Activated CD4-positive, alpha-beta T cell treated with anti-CD3 and anti-CD28 coated beads for 4 hours (primary cell): ENCODE measurements at places on chromosomes 11 and 22.

DNA sequence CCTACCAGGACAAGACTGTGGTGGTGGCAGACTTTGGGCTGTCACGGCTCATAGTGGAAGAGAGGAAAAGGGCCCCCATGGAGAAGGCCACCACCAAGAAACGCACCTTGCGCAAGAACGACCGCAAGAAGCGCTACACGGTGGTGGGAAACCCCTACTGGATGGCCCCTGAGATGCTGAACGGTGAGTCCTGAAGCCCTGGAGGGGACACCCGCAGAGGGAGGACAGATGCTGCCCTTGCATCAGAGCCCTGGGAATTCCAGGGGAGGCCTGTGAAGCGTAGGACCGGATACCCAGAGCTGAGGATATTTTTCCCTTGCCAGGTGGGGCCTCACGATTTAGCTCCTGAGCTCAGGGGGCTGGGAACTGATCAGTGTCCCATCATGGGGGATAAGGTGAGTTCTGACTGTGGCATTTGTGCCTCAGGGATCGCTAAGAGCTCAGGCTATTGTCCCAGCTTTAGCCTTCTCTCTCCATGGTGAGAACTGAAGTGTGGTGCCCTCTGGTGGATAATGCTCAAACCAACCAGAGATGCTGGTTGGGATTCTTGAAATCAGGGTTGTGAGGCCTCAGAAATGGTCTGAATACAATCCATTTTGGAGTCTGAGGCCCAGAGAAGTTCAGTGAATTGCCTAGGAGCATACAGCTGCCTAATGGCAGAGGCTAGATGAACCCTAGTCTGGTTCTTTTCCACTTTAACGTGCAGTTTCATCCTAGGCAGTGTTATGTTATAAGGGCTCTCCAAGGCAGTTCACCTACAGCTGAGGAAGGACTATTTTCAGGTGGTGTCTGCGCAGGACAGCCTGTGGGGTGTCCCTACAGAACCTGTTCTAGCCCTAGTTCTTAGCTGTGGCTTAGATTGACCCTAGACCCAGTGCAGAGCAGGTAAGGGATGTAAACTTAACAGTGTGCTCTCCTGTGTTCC, 19.5 kb downstream of the PIK3IP1 start:
- DNase-seq: peak; percentile 52

- DNase-seq: no peak
Observed at GRCh38 chr11:35661534-35661933, 1.0 kb upstream of the TRIM44 start.

DNA sequence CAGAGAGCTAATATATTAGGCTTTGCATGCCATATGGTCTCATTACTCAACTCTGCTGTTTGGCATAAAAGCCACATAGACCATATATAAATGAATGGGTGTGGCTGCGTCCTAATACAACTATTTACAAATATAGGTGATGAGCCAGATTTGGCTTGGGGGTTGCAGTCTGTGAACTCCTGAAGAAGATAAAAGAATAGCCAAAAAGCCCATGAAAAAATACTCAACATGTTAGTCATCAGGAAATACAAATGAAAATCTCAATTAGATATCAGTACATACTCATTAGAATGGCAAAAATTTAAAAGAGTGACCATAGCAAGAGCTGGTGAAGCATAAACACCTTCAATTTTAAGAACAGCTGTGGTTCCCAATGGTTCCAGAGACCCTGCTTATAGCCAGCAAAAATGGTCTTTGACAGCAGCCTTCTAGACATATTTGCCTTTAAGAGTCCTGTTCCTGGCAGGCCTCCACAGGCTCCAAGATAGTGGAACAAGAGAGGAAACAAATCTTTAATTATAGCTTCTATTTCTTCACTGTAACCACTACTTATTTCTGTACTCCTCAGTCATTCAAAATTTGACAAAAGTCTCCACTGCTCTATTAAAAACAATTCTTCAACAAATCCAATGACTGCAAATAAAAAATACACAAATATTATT, 16.1 kb downstream of the C2CD3 start:
- DNase-seq: no peak

- DNase-seq: no peak
Observed at GRCh38 chr11:17934194-17934593, 78.7 kb downstream of the SERGEF start.

DNA sequence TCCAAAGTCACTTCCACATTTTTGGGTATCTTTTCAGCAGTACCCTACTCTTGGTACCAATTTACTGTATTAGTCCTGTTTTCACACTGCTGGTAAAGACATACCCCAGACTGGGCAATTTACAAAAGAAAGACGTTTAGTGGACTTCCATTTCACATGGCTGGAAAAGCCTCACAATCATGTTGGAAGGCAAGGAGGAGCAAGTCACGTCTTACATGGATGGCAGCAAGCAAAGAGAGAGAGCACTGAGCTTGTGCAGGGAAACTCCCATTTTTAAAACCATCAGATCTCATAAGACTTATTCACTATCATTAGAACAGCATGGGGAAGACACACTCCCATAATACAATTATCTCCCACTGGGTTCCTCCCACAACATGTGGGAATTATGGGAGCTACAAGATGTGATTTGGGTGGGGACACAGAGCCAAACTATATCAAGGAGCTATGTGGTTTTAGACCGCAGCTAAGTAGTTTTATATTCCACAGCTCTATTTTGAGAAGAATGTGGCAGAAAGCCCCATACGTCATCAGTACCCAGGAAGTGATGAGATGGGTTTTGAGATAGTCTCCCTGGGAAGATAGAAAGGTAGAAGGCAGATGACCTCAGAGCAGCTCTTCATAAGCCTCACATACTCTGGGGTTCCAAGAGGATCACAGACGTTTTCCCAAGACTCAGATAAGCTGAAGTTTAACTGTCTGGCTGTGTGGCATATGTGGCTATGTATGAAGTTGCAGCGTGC, 96.3 kb downstream of the APIP start:
- no peak for DNase-seq

GRCh38 chr22:24952837-24953383, 394 bp downstream of the KIAA1671 start:
- no peak for DNase-seq

DNA sequence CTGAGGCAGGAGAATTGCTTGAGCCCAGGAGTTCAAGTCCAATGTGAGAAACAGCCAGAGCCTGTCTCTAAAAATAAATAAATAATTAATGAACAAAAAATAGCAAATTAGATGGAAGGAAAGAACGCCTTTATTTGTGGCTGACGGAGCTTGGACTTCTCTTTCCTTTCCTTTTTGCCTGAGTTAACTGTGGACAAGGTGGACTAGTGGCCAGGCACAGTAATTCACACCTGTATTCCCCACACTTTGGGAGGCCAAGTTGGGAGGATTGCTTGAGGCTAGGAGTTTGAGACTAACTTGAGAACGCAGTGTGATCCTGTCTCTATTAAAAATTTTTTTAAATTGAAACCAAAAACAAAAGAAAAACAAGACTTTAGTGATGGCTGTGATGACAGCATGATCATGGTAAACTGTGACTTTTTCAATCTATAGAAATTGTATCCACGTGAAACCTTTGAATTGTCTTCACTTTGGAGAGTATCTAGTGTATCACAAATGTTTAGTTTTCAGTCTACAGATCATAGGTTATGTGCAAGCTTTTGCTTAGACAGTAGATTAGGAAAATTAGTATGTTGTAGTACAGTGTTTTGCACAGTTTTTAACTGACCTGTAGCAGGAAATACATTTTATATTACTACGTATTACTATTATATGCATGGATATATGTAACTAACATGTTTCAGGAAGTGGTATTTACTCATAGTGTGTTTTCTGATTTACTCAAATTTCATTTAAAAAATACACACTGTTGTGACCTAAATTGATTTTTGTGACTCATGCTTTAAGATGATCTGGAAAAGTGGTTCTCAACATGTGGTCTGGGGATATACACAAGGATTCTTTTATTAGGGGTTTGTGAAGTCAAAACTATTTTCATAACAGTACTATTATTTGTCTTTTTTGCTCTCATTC, 42.1 kb downstream of the KDM2A start:
- no peak for DNase-seq

GRCh38 chr11:70067036-70067435, 11.1 kb upstream of the ANO1 start:
- no peak for DNase-seq

- DNase-seq: no peak
Observed at GRCh38 chr11:122664188-122664587, 8.7 kb downstream of the UBASH3B start.

- DNase-seq: peak; percentile 54
Observed at GRCh38 chr11:77472991-77473800, 698 bp downstream of the PAK1 start.

- DNase-seq: no peak
Observed at GRCh38 chr11:59769111-59769510, 13.9 kb downstream of the STX3 start.

GRCh38 chr11:102727890-102728289, 3.1 kb upstream of the MMP8 start:
- DNase-seq: no peak

DNA sequence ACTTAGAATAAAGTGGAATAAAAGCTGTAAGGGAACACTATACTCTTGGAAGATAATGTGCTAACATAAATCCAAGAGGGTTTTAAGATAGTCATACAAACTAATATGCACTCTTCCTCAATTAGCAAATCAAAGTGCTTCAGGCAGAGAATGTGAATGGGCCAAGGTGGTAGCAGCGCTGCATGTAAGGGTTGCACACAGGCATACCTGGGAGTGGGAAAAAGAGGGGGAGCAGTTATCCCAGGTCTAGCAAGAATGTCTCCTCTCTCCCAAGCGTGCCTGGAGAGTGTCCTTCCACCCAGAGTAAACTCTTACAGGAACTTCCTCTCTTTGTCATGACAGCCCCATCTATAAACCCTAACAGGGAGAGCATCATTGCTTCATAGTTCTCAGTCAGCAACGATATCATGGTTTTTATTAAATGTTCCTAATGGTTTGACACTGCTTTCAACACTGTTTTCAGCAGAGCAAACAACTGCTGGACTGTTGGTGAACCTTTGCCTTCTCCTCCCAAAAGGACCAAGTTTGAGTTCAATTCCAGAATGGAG, 61.6 kb downstream of the SYTL2 start:
- DNase-seq: no peak

DNA sequence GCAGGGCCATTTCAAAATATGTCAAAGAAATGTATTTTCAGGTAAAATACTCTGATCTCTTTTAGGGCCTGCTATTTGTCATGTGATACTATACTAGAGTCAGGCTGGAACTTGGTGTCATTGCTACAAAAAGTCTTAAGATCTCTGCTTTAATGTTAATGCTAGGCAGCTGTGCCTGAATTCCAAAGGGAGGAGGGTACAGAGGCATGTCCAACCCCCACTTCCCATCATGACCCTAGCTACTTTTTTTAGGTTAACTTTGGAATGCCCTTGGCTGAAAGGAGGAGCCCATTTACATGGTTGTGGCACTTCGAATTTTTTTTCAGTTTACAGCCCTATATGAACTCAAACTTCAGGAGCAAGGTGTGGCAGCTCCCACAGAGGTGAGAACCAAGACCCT, 58.1 kb downstream of the OSBP2 start:
- no peak for DNase-seq

DNA sequence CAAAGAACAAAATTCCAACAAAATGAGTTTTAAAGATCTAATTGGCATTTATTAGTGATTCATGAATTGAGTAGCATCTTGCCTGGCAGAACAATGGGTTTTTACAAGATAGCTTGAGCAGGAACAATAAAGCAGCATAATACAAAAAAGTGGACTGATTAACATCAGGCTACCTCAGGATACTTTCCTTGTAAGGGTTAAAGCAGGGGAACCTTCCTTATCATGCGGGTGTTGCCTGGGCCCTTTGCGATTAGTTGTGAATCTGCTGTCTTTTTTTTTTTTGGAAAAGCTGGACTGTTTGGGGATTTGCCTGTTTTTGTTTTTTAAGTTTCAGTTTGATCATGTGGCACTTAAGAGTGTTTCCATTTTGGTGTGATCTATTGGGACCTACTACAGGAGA, 37.5 kb downstream of the EXPH5 start:
- no peak for DNase-seq

GRCh38 chr22:46779023-46779422, 16.6 kb downstream of the TBC1D22A start:
- no peak for DNase-seq

- DNase-seq: no peak
Observed at GRCh38 chr11:32775908-32776307, 18.6 kb downstream of the CCDC73 start.

DNA sequence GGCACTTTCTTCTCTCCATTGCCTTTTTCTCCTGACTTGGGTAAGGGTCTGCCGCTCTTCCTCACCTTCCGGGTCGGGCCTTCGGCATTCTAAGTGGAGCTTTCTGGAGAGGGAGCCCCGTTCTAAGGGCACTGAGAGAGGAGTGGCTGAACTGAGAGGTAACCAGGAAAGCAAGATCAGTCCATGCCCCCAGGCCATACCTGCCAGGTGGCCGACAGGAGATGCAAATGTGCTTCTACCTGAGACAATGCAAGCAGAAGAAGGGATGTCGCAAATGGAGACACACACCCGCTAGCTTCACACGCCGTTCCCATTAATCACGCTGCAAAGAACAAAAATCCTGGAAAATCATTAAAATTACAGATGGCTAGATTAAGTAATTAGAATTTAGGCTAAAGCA, 156.4 kb upstream of the TBCEL start:
- no peak for DNase-seq

- no peak for DNase-seq
Observed at GRCh38 chr11:119195680-119196079, 10.4 kb downstream of the NHERF4 start.

GRCh38 chr11:117387992-117388755, 60.5 kb downstream of the CEP164 start:
- no peak for DNase-seq

- no peak for DNase-seq
Observed at GRCh38 chr11:11946180-11946579, 62.2 kb downstream of the DKK3 start.

GRCh38 chr22:24827296-24827695, 21.3 kb downstream of the SGSM1 start:
- no peak for DNase-seq

DNA sequence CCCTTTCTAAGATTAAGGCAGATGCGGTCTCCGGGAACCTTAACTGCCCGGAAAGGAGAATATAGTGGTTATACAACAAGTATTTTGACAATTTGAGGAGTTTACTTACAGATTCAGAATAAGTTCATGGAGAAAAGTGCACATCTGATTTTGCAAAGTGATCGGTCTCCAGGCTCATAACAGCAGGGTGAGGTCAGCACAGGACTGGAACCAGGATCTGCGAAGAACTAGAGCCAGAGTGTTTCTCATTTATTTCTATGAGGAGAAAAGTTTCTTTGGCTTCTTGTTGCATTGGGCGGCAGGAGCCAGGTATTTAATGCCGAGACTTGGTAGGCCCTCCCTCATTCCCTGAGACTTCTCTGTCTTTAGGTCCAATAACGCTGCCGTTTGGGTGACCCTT, 3.7 kb downstream of the ADAMTS15 start:
- no peak for DNase-seq

DNA sequence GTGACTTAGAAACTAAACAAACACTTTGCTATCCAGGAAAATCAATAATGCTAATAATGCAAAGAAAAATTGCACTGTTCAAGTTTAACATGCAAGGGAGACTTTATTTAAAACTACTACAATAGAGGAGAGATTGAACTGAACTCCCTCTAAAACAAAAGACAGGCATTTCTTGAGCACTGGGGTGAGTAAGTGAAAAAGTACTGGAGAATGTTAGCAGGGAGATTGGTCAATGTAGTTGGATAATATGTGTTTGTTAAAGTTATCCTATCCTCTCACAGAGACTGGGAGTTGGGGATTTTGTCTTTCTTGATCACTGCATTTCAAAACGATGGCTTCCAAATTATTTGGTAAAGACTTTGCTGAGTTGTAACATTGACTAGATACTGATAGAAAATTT, 77.6 kb downstream of the LUZP2 start:
- DNase-seq: no peak

- no peak for DNase-seq
Observed at GRCh38 chr11:16610738-16611388, 127.6 kb upstream of the C11orf58 start.

GRCh38 chr22:23069502-23070357, 589 bp upstream of the GNAZ start:
- DNase-seq: peak; percentile 84
